CD4-positive, alpha-beta T cell treated with Interleukin-6 at 100 ng/mL for 8 hours (primary cell): ENCODE measurements at places on chromosomes 3 and 15.

- DNase-seq = no peak
Observed at GRCh38 chr3:10505791-10506585, 602 bp upstream of the ATP2B2 start.

GRCh38 chr15:74207652-74208440 is 5.3 kb upstream of the STRA6 start:
- DNase-seq = no peak

GRCh38 chr3:39273119-39273518 is 6.7 kb downstream of the CX3CR1 start:
- DNase-seq = no peak

DNA sequence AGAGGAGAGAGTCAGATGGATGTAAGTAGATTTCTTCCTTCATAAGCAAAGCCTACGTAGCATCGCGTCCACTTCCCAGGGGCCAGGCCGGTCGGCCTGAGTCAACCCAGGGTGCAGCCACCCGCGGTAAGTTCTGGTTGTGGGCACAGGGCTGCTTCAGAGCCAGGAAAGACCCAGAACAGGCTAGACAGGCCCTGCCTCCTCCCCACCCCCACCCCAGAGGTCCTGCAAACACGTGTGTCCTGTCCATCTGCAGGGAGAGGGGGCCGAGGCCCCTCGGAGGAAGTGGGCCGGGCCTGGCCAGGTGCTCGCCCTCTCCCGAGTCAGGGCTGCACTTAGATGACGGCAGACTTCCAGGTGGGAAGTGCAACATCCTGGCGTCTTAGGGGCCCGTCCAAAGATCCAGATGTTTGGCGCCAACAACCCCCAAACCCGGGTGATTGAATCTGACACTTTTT is 100.8 kb upstream of the ALDH1A3 start:
- no peak for DNase-seq

- no peak for DNase-seq
Observed at GRCh38 chr15:27486051-27486450, 515.1 kb downstream of the GABRG3 start.

- DNase-seq = no peak
Observed at GRCh38 chr3:4565809-4566501, 72.8 kb downstream of the ITPR1 start.

DNA sequence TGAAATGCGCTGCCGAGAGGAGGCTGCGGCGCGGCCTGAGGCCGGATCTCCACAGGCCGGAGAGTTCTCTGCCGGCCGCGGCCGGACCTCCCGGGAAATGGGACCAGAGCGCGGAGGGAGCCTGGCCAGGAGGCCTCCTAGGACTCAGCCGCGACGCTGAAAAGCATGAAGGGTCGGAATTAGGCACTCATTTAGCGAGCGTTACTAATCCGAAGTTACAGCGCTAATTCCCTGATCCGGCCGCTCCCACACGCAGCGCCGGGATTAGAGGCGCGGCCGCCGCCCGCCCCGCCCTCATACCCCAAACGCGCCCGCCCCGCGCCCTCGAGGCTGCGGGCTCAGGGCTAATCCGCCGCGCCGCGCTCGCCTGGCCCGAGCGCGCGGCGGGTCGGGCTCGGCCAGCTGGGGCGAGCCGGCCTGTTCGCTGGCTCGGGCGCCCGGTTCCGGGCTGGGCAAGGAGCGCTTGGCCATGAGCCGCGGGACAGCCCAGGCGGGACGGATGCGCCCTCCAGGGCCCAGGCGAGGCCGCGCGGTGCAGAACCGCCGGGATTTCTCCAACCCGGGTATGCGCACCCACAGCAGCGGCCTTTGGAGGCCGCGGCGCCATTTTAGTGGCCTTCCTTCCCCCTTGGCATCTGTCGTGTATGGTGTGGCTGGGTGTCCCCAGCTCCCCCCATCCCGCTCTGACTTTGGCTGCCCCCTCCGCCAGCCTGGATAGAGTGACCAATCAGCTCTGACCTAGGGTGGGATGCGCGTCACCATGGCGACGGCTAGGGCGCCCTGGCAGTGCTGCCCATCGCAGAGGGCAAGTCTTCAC is 36.8 kb upstream of the POLG start:
- DNase-seq = no peak

- peak; percentile 59 for DNase-seq
Observed at GRCh38 chr15:56042982-56043980, 49.9 kb upstream of the NEDD4 start.

- DNase-seq = no peak
Observed at GRCh38 chr3:102141096-102141927, 292.0 kb downstream of the NFKBIZ start.

DNA sequence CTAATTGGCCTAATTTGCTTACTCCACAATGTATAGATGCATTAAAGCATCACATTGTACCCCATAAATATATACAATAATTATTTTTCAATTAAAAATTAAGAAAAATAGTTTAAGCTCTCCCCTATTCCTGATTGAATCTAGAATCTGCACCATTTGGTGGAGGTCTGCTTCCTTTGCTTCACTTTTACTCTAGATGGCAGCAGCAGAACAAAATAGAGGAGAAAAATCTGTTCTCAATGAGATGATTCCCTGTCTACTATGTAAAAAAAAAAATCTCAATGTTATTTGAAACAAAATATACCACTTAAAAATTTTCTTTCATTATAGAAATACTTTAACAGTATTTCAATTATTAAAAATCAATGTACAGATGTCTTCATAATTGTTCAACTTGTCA is 109.6 kb upstream of the FXR1 start:
- no peak for DNase-seq

DNA sequence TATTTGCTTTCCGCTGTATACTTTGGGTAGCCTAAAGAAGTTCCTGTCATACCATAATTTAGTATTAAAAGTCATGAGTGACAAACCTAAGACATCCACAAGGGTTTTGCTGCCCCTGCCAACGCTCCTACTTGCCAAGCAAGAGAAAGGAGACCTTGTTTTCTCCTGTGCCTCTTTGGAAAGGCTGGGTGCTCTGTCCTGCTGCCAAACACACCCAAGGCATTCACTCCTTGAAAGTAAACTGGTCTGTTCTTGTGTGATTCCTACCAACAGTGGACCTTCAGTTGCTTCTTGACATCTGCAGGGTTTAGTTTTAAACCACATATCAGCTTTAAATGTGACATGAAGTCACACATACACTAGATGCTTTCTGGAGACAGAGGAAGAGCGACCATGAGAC is 295.4 kb downstream of the SLC9A9 start:
- no peak for DNase-seq
